GM06990 (cell line): ENCODE measurements at places on chromosomes 1 and 21.

DNA sequence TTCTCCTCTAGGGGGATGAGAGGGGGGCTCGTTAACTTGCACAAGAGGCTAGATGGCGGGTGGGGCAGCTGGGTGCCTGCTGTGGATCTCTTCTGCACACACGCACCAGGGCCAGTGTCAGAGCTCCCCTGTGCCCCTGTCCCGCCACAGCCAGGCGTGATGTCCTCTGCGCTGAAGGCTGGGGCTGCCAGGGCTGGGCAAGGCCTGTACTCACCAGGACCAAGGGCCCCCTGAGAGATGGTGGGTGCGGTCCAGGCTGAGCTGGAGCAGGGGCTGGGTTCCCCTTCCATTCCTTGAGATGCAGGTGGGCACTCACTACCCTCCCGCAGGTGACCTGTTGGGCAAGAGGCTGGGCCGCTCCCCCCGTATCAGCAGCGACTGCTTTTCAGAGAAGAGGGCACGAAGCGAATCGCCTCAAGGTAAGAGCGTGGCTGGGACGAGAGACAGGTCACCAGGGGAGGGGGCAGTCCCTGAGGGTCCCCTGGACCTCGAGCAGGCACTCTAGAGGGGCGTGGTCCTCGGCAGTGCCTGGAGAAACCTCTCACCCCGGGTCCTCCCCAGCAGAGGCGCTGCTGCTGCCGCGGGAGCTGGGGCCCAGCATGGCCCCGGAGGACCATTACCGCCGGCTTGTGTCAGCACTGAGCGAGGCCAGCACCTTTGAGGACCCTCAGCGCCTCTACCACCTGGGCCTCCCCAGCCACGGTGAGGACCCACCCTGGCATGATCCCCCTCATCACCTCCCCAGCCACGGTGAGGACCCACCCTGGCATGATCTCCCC, 15.2 kb downstream of the SAMD11 start:
- DNase-seq, result no peak

GRCh38 chr1:29786195-29786594, 549.9 kb downstream of the PTPRU start:
- DNase-seq, result no peak

DNA sequence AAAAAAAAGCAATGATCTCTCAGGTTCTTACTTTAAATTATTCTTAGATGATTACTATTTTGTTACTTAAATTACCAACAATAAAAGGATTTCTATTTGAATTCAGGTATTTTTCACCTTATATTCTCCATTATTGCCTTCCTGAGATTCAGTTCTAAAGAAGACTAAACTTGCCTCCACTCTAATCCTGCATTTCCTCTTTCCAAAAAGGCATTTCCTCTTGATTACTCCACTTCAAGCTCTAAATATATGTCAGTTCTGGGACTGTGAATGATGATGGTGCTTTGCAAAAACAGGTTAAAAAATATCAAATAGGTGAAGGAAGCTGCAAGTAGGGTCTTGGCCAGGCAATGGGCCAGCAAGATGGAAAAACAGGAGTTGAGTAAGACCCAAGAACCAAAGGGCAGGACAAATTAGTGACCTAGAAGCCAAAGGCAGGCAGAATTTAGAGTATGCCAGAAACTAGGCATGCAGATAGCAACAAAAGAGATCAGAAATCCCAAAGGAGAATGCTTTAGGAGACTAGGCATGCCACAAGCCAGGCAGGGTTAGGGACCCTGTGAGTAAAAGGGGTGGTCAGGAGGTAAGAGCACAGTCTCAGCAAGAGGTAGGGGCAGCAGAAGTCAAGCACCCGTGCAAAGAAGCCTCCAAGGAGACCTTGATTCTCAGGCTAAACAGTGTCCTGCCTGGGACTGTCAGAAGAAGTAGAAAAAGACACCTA, 11.3 kb upstream of the DIPK1A start:
- DNase-seq, result no peak

DNA sequence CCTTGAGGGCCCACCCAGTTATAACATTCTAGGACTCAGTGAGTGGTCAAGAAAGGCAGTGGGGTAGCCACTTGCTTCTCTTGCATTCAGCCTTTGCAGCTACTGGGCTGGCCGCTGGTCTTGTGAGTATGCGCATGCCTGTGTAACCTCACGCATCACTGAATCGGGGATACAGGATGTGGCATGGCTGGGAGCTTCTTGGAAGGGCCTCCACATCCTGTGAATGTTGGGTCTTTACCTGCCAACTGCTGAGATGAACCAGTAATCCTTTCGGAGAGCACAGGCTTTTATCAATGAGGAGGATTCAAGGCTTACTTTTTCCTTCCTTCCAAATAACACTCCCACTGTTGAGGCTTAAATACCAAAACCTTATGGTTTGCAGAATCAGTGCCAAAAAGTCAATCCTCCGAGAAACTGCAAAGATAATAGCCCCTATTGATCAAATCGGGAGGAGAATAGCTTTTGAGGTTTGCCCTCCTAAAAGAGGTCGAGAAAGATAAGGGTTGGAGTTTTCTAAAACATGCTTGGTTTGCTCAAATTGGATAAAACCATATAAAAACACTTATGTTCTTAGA, 198.9 kb upstream of the UBE2U start:
- no peak for DNase-seq

GRCh38 chr1:209710093-209710492, 5.4 kb downstream of the HSD11B1 start:
- no peak for DNase-seq

DNA sequence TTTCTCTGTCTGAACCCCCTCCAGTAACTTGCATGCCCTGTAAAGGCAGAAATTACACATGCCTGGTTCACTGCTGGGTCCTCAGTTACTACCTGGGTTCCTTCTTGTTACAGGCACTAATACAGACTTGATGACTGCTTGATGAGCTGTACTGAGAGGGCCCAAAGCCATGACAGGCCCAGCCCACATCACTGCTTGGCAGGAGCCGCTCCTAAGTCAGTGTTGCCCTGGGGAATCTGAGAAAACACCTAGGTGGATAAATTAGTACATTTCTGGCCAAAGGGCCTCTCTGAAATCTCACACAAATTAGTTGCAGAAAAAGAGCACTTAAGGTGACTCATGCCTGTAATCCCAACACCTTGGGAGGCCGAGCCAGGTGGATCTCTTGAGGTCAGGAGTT, 37.8 kb upstream of the IRF2BP2 start:
- DNase-seq, result no peak

GRCh38 chr21:42539931-42540343, 26.3 kb downstream of the SLC37A1 start:
- DNase-seq, result no peak

DNA sequence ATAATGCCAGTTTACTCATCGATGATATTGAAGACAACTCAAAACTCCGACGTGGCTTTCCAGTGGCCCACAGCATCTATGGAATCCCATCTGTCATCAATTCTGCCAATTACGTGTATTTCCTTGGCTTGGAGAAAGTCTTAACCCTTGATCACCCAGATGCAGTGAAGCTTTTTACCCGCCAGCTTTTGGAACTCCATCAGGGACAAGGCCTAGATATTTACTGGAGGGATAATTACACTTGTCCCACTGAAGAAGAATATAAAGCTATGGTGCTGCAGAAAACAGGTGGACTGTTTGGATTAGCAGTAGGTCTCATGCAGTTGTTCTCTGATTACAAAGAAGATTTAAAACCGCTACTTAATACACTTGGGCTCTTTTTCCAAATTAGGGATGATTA, 13.7 kb downstream of the GGPS1 start:
- no peak for DNase-seq

DNA sequence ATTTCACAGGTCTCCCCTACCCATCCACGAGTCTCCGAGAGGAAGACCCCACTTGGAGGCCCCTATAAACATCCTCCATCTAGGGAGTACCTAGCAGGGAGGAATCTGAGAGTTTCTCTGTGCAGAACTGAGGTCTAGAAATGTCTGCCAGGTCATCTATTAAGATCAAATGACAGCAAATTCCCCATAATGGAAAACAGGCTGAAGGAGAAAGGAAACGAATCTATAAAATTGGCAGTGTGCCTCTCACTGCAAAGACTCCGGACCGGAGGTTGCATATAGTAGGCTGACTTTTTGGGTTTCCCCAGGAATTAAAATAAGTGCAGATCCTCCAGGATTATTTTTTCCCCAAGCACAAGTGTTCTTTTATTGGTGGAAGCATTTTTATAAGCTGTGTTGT, 57.7 kb downstream of the NMNAT2 start:
- DNase-seq, result no peak

DNA sequence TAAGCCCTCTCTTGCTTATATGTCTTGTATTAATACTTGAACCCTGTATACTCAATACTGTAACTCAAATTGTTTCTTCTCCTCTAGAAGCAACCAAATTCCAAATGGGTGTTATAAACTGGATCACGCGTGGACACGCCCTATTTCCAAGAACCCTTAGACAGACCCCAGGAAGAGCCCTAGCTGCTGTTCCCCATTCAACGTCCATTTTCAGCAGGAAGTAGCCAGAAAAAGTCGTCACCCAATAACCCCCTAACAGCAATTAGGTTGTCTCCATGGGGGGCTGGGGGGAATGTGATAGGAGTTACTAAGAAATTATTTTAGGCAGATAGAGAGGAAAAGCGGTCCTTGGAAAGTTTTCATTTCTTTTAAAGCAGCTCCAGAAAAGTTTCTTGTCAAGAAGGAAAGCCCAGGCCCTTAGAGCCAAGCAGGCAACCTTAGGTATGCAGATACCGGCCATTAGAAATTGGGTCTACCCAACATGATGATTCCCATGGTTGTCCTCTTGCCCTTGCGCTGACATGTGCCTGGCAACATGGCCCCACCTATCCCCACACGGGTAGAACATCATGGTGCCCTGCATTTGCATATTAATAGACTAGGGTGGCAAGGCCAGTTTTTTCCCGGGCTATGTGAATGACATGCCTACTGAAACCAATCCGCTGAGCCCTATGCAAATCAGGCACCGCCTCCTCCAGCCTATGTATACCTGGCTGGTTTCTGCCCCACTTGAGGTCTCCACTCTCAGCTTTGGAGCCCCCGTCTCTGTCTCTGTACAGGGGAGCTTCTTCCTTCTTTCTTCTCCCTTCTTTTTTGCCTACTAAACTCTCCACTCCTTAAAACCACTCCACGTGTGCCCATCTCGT, 4.0 kb upstream of the CD46 start:
- no peak for DNase-seq

- no peak for DNase-seq
These were observed 111.1 kb downstream of the ZSCAN20 start for GRCh38 chr1:33583567-33583966.

DNA sequence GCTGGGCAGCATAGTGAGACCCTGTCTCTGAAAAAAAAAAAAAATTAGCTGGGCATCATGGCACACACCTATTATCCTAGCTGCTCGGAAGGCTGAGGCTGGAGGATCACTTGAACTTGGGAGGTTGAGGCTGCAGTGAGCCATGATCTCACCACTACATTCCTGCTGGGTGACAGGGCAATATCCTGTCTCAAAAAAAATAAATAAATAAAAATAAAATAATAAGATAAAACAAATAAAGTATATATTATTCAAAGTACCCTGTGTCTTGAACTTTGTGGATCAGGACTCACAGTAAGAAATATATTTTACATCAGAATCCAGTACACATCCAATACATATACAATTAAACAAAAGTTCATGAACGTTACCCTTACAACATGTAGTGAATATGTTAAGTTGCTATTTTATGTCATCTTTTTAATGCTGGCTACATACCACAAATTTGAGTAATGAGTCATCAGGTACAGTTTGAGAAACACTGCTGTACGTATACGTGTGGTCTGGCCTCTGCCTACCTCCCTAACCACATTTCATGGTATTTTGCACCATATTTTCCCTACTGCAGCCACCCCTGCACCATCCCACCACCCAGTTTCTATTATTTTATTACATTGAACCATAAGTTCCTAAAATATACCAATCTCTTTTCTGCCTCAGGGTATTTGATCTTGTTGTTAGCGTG, 4.4 kb downstream of the NME7 start:
- DNase-seq, result peak; percentile 24

DNA sequence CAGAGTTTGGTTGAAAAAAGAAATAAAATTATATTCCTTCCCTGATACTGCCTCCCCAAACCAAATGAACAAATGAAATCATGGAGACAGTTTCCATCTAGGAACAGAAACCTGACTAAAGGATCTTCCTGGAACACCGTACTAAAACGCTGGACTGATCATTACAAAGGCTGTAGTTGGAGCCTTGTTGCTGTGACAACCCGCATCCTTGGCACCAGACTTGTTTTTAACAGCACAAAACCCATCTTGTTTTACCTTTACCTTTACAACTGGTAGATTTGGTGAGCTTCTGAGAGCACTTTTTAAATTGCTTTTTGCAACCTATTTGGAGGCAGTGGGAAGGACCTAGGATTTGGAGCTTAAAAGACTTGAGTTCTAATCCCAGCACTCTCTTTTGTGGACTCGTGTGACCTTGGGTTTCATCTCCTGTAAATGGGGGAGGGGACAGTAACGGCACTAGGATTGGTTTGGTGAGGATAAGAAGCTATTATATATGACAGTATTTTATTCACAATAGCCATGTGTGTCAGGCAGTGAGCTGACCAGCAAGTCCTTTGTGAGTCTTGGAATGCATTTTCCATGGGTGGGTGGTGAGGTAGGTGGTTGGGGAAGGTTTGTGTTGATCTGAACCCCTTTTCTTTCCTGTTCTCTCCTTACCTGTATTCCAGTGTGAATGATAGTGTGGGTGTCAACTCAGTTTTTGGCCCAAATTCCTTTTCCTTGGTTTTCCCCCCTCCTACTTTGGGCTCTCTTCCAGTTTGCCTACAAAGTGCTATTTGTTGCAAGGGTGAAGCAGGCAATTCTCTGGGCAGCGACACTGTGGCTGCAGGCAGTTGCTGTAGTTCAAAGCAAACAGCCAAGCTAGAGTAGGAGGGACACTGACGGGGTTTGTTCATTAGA, 12.6 kb downstream of the LRRC8D start:
- no peak for DNase-seq

- DNase-seq, result peak; percentile 13
These were observed 76.6 kb upstream of the VAV3 start for GRCh38 chr1:108041360-108042142.
